ENCODE measurements at places on chromosomes 16 and 17.

- peak; percentile 30 for DNase-seq
Measured at GRCh38 chr17:18218756-18219415, 6.5 kb upstream of the LLGL1 start.

- DNase-seq, result no peak
Measured at GRCh38 chr17:55668312-55668920, 54.2 kb downstream of the TMEM100 start.

DNA sequence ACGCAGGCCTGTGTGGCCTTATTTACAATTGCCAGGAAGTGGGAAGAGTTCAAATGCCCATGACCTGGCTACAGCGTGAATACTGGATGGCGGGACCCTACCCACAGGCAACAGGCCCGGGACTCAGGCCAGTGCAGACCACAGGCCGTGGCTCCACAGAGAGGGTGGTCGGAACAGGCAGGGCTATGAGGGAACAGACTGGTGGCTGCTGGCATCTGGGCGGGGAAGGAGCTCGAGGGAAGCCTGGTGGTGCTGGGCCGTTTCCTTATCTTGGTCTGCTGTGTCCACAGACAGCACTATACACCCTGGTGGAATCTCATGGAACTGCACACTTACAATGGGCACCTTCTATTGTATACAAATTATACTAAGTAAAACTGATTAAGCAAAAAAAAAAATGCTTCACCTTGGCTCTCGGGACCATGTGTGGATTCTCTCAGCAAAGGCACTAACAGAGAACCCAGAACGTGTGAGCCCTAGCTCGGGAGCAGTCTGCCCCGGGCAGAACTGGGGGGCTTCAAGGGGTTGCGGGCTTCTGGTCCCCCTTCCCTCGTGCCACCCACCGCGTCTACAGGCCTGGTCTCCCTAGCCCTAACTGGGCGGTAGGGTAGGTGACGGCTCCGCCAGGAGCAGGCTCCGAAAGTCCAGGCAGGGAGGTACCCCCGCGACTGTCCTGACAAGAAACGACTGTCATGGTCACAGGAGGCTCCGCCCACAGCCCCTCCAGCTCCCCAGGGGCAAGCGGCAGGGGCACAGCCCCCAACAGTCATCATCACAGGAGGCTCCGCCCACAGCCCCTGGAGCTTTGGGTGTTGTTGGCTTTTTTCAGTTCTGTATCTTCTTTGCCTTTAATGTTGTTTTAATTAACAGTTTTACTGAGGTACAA lies 21.8 kb downstream of the CEP131 start:
- peak; percentile 50 for DNase-seq

DNA sequence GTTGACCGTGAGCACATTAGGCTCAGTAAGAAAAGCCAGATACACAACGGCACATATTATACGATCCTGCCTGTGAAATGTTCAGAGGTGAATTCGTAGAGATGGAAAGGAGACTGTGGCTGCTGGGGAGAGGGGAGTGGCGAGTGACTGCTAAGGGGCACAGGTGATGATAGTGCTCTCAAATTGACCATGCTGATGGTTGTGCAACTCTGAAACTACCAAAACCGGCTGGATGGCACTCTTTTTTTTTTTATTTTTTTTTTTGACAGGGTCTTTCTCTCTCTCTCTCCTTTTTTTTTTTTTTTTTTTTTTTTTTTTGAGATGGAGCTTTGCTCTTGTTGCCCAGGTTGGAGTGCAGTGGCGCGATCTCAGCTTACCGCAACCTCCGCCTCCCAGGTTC lies 8.1 kb upstream of the SEC14L5 start:
- DNase-seq, result no peak

GRCh38 chr16:84585467-84585866 lies 32.4 kb downstream of the COTL1 start:
- DNase-seq, result no peak

DNA sequence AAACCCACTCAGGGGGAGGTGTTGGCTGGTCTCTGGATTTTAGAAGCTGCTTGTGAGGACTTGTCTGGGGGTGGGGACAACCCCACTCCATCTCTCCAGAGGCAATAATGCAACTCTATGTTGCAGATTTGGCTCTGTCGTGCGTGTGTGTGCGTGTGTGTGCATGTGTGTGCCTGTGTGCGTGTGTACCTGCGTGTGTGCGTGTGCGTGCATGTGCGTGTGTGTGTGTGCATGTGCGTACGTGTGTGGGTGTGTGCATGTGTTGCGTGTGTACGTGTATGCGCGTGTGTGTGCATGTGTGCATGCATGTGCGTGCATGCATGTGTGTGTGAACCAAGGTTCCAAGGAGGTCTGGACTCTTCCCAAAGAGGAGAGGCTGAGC lies 120.4 kb upstream of the LHX1 start:
- no peak for DNase-seq

DNA sequence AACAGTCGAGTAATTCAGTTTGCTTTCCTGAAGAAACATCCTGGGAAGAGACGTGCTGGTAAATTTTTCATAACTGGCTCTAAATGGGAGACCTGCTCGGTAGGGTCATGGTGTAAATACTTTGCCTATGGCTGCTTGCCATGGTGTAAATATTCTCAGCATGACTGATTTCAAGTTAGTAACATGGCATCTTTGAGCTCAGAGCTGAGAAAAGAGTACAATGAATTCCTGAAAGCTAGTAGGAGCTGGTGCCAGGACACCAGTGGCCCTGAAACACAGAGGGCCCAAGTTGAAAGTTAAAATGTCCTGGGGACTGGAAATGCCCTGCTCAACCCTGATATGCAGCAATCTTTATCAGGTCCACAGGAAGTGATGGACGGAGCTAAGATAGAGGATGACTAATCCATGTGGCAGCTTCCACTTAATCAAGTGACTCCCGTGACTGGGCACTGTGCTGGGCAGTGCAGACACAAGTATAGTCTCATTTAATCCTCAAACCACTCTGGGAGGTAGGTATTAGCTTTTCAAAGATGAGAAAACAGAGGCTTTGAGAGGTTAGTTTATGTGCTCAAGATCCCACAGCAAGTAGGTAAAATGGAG lies 130.1 kb upstream of the ADAMTS18 start:
- DNase-seq, result peak; percentile 42

DNA sequence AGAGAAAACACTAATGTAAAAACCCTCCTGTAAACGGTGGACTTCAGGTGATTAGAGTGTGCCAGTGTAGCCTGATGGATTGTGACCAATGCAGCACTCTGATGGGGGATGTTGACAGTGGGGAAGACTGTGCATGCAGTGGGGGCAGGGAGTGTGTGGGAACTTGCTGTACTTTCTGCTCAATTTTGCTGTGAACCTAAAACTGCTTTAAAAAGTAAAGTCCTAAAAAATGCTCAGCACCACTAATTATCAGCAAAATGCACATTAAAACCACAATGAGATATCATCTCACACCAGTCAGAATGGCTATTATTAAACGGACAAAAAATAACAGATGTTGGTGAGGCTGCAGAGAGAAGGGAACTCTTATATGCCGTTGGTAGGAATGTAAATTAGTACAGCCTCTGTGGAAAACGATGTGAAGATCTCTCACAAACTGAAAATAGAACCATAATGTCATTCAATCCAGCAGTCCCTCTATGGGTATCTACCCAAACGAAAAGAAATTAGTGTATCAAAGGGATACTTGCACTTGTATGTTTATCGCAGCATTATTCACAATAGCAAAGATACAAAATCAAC lies 9.7 kb upstream of the ULK2 start:
- DNase-seq, result no peak

GRCh38 chr17:77585142-77585860 lies 373.2 kb upstream of the TNRC6C start:
- no peak for DNase-seq

DNA sequence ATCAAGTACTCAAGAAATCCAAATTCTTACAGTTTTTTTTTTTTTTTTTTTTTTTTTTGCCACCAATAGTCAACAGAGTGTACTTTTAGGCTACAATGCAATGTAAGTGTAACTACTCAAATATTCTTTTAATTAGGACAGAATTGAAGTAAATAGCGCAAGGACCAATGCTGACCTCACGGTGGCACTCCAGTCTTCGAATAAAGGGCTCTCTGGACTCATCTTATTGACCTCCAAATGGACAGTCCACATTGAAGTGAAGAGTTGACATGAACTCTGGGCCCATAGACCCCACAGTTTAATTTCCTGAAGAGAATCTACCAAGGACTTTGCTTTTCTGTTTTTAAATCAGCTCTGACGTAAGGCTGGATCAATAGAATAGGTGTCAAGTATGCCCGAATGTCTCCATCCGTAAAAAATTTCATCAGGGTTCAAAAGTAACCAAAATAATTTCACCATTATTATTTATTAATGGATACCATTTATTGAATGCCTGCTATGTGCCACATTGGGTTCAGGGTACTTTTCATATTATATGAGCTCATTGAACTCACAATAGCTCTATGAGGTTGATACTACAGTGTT lies 7.3 kb upstream of the DDX52 start:
- peak; percentile 46 for DNase-seq

GRCh38 chr17:3221850-3222249 lies 14.4 kb downstream of the OR1A1 start:
- DNase-seq, result no peak

DNA sequence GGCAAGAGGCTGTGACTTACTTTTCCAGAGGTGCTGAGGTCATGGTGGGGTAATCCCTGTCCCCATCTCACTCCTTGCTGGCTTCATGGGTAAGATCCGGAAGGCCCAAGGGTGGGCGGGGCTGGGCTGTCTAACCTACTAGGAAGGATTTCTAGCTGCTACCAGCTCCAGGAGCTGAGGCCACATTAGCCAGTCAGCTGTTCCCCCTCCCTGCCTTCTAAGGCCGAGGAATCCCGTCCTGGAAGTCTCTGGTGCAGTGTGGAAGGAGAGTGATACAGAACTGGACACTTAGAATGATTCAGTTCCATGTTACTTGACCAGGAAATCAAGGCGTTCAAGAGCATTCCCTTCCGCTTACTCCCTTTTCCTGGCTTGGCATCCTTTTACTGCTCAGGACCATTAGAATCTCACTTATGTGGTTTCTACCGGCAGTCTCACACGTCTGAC lies 8.9 kb downstream of the GNGT2 start:
- peak; percentile 10 for DNase-seq

GRCh38 chr16:86541560-86541959 lies 13.5 kb downstream of the MTHFSD start:
- DNase-seq, result no peak

DNA sequence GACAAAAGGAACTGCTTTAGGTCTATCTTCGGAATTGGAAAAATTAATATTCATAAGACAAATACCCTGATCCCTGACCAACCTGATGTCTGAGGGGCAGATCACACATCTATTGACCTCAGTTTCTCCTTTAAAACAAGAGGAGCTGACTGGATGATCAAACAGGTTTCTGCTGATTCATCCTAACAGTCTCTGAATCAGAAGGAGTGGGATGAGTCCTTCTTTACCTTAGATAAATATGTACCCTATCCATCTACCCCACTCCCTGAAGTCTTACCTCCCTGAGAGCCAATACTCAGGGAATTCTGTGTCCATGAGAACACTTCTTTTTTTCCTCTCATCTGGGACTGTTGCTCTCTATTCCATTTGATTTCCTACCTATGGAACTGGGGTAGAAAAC lies 80.3 kb upstream of the CRHR1 start:
- DNase-seq, result no peak

GRCh38 chr16:85416228-85417109 lies 196.7 kb upstream of the GSE1 start:
- DNase-seq, result no peak

Data from RCC 7860 (cell line).